ENCODE measurements at places on chromosomes 13 and 19.

GRCh38 chr13:113207890-113208420 lies 514 bp downstream of the PCID2 start:
- DNase-seq: no peak

- DNase-seq: no peak
These were observed 4.6 kb downstream of the CAPN12 start for GRCh38 chr19:38739440-38740256.

DNA sequence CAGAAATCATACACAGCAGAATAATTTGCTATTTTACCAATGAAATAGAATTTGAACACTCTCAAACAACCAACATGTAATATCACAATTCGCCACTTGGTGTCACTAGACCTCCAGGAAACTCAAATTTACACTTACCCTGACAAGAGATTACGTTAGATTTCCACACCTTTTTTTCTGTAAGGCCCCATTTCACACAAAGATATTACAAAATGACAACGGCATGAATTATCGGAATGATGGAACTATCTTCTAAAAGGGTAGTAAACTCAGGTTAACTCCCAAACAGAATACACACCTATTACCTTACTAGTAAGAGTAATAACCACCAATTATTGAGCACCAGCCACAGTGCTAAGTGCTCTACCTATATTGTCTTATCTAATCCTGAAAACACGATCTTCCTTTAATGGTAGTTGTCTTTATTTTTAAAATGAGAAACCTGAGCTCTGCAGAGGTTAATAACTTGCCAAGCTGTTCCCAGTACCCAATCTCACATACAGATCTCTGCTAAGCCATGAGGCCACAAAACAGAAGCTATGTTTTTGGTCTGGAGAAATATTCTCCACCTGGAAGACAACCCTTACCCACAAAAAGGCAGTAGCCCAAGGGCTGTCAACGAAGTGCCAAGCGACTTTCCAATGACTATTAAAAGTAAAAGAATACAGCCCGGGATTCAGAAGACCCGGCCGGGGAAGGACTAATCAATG lies 152.4 kb downstream of the DCLK1 start:
- DNase-seq: no peak

- DNase-seq: no peak
These were observed 37.4 kb upstream of the C13orf46 start for GRCh38 chr13:114011226-114011625.

DNA sequence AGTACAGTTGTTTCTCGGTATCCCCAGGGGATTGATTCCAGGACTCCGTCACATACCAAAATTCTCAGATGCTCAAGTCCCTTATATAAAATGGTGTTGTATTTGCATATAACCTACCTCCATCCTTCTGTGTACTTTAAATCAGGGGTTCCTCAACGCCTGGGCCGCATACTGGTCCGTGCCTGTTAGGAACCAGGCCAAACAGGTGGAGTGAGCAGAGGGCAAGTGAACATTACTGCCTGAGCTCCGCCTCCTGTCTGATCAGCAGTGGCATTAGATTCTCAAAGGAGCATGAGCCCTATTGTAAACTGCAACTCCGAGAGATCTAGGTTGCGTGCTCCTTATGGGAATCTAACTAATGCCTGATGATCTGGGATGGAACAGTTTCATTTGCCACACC lies 42.2 kb upstream of the KCTD4 start:
- DNase-seq: no peak

GRCh38 chr19:1590641-1591397 lies 1.8 kb downstream of the MBD3 start:
- DNase-seq: no peak

- DNase-seq: no peak
These were observed 9.4 kb upstream of the CCDC97 start for GRCh38 chr19:41300555-41300954.

GRCh38 chr13:42377640-42378382 lies 105.9 kb downstream of the AKAP11 start:
- DNase-seq: no peak

- DNase-seq: no peak
These were observed 52.3 kb downstream of the PARP4 start for GRCh38 chr13:24460256-24460655.

All from activated T-helper 1 cell treated with Interleukin-2 at 50 U/mL for 16 hours (primary cell).